Uterus (tissue), 4 donors: ENCODE measurements at places on chromosomes 3 and 15. TPM values are rescaled to one million over a fixed set of nuclear protein-coding genes. Genes with fewer than 3 reads are reported as not detected.

GRCh38 chr15:54528021-54528420 is 549.8 kb downstream of the UNC13C start:
- DNase-seq, result no peak

GRCh38 chr15:89677381-89677780 is 1.8 kb downstream of the PLIN1 start:
- DNase-seq, result no peak

GRCh38 chr3:98519351-98519750 is 3.4 kb downstream of the CLDND1 start:
- no peak for DNase-seq

GRCh38 chr3:126130981-126131745 is 47.2 kb upstream of the SLC41A3 start:
- DNase-seq, result peak; percentile 11

DNA sequence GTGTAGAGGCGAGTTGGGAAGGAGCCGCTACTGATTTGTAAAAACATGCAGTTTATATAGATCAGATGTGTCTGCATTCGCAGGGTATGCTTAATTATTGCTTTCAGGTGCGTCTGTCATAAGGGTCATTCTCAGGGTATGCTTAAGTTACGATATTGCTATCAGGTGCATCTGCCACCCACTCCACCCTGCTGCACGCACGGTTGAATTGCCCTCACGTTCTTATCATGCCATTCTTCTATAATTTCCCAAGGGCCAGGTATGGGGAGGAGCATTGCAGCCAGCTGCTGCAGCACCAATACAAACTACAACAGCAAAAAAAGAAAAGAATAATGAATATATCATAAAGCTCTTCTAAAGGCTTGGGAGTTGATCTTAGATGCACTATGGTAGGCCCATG is 230.0 kb downstream of the KBTBD8 start:
- no peak for DNase-seq

DNA sequence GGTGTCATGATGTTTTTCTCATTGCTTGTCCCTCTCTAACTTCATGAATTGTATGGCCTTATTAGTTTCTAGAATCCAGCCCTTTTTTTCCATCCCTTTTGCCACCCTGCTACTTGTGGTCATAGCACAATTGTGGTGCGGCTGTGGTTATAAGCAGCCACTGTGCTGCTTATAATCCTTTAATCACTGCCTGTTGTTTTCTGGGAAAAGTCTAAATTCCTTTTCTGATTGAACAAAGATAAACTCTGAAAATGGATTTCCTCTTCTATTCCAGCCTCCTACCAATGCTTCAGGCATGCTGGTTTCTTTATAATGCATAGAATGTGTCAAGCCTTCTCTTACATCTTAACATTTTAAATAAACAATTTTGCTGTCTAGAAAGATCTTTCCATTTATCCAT is 319.5 kb downstream of the C3orf38 start:
- no peak for DNase-seq

DNA sequence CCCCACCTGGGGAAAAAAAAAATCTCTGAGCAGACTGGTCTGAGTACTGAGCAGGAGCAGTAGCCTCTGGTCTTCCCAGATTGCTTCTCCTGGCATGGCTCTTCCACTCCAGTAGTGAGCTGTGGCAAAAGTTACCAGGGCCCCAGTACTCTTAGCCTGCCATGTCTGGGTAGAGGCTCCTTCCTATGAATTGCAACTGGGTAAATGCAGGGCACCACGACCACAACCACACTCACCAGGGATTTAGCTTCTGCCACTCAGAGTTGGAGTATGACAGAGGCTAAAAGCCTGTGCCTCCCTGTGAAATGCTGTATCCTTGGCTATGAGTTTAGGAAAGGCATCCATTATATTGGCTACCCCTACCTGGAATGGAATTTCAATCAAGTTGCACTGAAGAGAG is 67.9 kb upstream of the CCDC54 start:
- DNase-seq, result no peak

DNA sequence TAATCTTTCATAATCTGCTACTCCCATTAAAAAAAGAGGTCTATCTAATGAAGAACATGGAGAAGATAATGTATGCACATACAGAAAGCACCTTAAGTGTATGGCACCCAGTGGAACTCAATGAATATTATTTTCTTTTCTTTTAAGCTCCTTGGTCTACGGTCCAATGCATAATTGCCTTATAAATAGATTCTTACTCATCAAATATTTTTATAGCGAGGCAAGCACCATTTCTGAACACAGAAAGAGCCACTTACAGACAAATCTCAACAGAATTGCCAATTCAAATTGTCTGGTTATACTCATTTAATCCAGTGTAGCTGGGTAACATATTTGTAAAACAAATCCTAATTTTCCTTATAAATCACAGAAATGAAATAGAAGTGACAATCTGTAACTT is 6.3 kb downstream of the PDZRN3 start:
- no peak for DNase-seq

DNA sequence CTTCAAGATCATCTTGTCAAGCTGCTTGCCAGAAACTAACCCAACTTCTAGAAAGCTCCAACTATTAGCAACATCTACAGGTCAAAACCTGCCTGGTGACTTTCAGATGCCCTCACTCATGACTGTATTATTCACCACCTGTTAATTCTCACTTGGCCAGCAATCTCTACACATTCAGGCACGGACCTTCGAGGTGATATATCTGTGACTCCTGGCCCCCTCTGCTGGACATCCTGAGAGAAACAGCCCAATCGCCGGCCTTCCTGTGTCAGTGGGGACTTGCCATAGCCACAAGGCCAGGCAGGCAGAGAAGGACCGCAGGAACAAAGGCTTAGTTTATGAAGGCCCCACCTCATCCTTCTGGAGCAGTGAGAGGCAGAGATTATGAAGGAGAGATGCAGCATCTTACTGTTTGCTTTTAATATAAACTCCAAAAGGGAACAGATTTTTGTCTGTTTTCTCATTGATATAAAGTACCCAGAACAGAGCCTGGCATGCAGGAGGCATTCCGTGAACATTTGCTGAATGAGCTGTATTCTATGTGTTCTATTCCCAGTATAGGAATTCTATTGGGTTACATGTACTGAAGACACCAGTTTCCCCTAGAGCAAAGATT is 24.4 kb upstream of the OCA2 start:
- DNase-seq, result peak; percentile 27

GRCh38 chr15:101326462-101327146 is 31.6 kb upstream of the SNRPA1 start:
- no peak for DNase-seq

- no peak for DNase-seq
Observed at GRCh38 chr3:98482717-98483482, 14.6 kb upstream of the OR5K2 start.

DNA sequence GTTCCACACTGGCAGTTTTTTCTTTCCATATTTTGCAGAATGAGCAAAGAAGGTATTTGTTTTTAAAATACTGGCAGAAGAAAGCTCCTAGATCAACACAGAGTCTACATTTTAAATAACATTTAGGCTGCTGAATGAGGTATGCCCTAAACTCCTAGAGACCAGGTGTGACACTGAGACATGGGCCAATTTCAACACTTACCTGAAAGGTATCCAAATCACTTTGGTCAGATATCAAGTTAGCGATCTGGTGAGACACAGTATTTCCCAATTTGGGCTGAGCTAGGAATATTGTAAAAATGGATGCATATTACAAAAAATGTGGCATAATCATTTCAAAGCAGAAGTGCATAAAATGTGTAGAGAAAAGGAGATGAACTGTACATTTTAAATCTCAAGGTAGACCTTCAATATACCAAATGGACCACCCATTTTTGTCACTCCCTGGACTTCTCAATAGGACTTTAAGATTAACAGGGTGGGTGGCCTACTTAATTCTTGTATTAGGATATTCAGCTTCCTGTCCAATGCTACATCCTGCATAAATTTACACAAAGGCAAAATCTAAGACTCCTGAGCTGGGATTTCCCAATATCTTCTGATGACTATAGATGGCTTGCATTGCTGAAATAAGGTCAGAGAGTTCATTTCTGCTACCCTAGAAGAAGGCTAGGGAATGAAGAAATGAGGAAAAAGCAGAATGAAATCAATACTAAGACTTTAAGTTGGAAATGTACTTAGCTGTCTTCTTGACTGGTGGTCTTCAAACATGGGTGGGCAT is 487.8 kb downstream of the FOXP1 start:
- DNase-seq, result no peak

GRCh38 chr15:98233873-98234272 is 273.4 kb downstream of the ARRDC4 start:
- DNase-seq, result no peak

DNA sequence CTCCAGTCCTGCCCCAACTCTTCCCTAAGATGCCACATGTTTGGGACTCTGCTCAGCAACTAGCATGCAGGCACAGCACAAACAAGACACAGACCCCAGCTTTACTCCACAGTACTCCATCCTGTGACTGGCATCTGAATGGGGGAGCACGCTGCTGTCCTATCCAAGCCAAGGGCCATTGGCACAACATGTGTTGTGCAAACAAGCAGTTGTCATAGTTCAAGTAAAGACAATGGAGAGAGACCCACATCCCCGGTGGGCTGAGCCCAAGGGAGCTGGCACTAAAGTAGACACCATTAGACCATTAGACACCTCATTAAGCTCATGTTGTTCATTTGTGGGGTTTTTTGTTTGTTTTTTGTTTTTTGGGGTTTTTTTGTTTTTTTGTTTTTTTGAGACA is 132.7 kb downstream of the CHSY1 start:
- no peak for DNase-seq

DNA sequence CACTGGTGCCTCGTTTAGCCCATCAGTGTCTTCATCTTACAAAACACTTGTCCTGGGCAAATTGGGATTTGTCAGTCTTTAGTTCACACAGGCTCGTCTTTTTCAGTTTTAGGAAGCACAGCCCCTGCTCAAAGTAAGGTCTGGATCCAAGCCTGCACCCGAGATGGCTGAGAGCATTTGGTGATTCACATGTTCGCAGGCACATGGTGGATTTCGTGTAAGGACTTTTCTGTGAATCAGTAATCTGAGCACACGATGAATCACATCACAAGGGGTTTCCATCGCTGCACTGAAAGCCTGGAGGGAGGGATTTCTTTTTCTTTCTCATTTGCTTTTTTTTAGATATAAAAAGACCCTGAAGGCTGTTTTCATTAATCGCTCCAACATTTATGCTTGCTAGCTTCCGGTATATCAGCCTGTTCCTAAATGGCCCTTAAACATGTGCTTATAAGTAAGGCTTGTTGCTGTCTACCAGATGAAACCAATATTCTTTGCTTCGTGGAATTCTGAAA is 435.6 kb upstream of the ATP10A start:
- no peak for DNase-seq

GRCh38 chr3:119588112-119588511 is 8.8 kb downstream of the ADPRH start:
- no peak for DNase-seq

DNA sequence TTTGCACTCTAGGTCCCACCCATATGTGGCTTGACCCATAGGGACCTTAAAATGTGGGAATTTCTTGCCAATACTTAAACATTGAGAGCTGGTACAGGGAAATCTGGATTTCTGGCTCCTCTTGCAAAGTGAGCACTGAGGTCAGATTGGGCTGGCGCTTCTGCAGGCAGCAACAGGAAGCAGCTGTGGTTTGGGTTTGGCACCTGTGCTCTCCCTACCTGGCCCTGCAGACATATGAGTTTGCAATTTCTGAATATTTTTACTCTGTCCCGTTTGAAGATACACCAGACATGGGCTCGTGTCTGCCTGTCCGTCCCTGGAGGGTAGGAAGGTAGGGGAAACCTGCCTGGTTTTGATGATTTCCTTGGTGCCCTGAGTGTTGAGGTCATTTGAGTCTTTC is 74.8 kb upstream of the SEC13 start:
- DNase-seq, result no peak

CCR9 gene
- total RNA-seq, result 0.14 TPM

SPTSSB gene
- total RNA-seq, result under 0.01 TPM

DNASE1L3 gene
- total RNA-seq, result 0.77 TPM

TNNC1 gene
- 4.4 TPM for total RNA-seq

PAK6 gene
- 5.0 TPM for total RNA-seq

CPN2 gene
- total RNA-seq, result not detected

FBXL2 gene
- total RNA-seq, result not detected

GRAMD1C gene
- total RNA-seq, result 16.6 TPM

DNAJC13 gene
- total RNA-seq, result 21.2 TPM
